Fibroblast of skin of right quadriceps (primary cell): ENCODE measurements at places on chromosomes 16 and 17.

GRCh38 chr17:50283246-50283645 is 9.0 kb downstream of the TMEM92 start:
- no peak for DNase-seq

- DNase-seq: no peak
Observed at GRCh38 chr17:53264730-53265129, 558.0 kb upstream of the KIF2B start.

DNA sequence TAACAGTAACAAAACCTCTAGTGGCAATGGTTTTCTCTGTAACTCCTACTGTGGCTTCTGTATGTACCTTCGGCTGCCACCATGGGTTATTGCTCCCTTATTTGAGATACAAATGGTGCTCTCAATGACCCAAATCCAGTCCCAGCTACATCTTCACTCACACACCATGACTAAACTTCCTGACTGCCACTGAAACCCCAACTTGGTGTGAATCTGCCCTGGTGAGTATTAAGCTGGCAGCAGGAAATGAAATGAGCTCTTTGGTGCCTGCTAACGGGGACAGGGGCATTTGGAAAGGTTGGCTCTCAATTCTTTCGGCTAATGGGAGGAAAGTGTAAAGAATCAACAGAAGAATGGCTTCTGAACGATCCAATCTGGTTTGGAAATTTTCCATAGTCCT is 7.5 kb upstream of the SLC35B1 start:
- DNase-seq: no peak

DNA sequence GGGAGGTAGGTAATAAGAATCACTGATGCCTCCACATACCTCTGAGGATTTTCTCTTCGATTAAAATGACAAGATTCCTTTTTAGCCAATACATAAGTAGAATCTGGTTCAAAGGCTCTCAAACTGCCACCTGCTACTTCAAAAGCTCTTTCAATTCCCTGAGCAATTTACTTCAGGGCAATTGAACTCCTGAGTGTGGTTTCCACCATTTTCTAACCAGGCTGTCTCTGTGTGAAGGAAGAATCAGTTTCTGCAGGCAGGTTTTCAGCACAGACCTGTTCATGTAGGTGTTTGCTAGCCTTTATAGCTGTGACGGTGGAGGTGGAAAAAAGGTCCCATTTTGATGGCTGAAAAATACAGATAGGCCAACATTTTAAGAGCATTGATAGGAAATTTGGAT is 18.2 kb upstream of the HS3ST3B1 start:
- DNase-seq: no peak

DNA sequence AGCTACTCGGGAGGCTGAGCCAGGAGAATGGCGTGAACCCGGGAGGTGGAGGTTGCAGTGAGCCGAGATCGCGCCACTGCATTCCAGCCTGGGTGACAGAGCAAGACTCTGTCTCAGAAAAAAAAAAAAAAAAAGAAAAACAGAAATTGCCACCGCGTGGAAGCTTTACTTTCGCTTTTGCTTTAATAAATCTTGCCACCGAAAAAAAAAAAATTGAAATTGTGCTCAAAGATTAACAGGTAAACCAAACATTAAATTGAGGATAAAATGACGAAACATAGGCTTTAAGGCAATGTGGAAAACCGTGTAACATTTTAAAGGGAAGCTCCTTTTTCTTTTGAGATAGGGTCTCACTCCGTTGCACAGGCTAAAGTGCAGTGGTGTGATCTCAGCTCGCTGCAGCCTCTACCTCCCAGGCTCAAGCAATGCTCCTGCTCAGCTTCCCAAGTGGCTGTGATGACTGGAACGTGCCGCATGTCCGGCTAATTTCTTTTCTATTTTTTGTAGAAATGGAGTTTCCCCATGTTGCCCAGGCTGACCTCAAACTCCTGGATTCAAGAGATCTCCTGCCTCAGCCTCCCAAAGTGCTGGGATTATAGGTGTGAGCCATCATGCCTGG is 40.1 kb downstream of the ZNF276 start:
- DNase-seq: no peak

DNA sequence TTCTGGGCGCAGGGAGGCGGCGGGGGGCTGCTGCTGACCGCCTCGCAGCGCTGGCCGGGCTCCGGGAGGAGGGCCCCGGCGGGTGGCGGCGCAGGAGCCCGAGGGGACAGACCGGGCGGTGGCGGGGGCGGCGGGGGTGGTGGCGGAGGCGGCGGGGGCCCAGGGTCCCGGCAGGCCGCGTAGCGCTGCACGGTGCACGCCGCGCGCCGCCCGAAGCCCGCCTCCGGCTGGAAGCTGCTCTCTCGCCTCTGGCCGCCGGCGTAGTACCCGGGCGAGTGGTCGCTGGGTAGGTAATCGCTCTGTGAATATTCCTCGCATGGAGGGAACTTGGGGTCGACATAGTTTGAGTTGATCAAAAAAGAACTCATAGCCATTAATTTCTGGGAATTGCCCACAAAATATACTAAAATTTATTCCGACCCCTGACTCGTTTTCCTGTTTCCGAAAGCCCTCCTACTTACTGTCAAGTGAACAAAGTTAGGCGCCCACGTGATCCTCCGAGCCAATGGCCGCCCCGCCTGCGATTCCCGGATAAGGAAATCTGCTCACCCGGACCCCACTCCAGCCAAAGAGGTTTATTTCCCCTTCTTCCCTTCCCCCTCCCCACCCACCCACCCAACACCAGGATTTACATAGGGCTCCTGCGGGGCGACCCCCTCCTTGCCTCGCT is at the start of gene HOXB4:
Gene HOXB4, minus strand, starts transcription at position 405 of the 670 bp plus-strand sequence. Its CDS starts 31 bp downstream, at position 374.
- DNase-seq: peak; percentile 73

GRCh38 chr16:22300427-22301071 is 3.3 kb downstream of the POLR3E start:
- DNase-seq: peak; percentile 39

DNA sequence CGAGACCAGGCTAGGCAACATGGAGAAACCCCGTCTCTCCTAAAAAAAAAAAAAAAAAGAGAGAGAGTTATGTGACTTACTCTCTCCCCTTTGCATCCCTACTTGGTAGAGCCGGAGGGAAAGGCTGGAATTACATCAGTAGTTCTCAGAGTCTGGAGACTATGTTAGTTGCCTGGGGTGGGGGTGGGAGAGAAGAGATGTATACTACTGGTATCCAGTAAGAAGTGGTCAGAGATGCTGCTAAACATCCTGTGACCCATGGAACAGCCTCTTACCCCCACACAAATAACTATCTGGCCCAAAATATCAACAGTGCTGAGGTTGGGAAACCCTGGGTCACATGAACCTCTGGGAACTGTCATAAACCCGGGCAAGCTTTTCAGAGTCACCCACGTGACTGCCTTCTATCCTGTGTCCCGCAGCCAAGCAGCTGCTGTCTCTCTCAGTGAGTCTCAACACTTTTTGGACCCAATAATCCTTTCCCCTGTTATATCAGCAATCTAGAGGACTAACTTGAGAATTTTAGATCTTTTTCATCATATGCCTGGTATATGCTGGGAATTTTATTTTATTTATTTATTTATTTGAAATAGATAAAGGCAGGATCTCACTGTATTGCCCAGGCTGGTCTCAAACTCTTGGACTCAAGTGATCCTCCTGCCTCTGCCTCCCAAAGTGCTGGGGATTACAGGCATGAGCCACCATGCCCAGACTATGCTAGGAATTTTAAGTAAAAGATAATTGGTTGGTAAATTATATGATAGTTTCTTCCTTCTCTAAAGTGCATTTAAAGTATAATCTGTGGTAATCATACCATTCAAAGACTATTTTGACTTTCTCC is 8.7 kb downstream of the EIF1 start:
- DNase-seq: no peak

DNA sequence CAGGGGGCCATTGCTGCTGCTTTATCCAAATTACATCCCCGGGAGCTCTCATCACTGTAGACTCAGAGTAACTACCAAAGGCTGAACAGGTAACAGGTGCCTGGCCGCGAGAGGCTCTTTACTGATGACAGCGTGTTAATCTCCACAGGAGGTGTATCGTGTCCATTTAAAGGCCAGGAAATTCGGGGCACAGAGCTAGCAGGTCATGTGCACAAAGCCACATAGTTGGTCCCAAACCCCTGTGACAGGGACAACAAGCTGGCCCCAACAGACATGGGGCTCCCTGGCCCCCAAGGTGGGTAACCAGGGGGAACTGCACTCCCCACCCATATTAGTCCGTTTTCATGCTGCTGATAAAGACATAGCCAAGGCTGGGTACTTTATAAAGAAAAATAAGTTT is 55.3 kb upstream of the RBFOX3 start:
- no peak for DNase-seq

GRCh38 chr16:65757064-65757463 is 609.4 kb upstream of the CDH5 start:
- DNase-seq: no peak

DNA sequence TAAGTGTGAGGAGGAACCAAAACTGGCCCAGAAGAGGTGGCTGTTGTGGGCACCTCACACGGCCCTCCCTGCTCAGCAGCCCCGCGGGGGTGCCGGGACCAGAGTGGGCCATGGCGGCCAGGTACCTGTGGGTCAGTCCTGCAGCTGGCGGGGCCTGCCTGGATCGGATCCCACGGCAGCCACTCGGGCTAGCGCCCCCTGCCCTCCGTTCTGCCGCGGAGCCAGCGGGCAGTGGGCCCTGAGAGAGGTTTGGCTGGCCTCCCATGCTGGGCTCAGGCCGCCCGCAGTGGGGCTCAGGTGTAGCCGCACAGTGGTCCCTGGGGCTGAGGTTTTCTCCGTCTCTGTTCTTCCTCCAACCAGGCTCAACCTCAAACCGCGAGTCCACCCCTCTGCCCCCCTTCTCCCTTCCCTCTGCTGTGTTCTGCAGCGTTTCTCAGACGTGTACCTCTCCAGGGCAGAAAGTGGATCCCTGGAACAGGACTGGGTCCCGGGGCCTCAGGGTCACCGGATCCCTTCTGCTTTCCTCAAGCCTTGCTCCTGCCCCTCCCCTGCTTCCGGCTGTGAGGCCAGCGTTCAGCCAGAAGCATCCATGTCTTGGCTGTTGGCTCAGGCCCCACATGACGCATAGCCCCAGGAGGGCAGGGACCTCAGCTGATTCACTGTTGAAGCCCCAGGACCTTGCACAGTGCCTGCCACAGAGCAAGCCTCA is 28.6 kb upstream of the ITGA3 start:
- peak; percentile 93 for DNase-seq

- no peak for DNase-seq
Observed at GRCh38 chr16:57858635-57859034, 56.3 kb upstream of the KIFC3 start.

DNA sequence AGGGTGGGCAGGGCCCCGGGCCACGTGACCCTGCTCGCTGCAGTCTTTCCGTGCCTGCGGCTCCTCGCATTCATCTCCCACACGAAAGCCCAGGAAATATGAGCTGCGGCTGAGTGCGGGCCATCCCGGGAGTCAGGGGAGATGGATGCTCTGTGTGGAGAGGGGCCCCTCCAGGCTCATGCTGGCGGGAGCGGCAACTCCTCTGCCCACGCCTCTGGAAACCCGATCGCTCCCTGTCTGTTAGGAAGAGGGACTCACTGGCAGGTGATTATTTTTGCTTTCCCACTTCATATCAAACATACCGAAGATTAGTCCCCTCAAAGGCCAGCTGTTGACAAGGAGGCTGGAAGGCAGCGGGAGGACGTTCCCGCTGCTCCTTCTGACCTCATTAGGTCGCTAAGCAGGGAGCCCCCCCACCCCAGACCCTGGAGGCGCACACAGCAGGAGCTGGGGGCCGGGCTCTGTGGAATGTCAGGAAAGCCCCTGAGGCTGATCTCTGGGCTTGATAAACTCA is 228.5 kb downstream of the FOXL1 start:
- no peak for DNase-seq

- no peak for DNase-seq
Observed at GRCh38 chr16:5505091-5505887, 407.7 kb upstream of the EEF2KMT start.

GRCh38 chr16:48434653-48435317 is 49.6 kb upstream of the SIAH1 start:
- DNase-seq: no peak

DNA sequence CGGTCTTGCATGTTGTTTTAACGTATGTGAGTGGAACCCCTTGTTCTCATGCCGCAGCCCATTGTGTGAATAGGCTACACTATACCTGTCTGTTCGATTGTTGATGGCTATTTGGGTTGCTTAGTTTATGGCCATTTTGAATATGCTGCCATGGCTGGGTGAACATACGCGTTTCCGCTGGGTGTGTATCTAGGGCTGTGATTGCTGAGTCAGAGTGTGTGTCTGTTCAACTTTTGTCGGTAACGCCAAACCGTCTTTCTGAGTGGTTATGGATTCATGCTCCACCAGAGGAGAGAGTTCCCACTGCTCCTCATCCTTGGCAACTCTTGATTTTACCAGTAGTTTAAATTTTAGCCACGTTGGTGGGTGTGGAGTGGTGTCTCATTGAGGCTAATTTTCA is 77.0 kb downstream of the METRNL start:
- no peak for DNase-seq

DNA sequence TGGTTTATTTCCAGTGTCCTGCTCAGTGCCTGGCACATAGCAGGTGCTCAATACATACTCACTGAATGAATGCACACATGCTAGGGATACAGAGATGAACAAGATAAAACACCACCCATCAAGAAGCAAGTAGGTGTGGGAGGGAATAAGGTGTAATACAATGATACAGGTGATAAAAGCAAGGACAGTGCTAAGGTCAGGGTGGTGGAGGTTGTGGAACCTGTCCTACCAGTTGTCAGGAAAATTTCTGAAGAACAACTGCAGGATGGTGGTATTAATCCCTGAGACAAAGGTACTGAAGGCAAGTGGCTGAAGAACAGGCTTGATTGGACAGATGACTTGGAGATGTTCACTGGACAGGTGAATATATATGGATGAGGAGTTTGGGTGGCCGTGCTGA is 1.8 kb downstream of the KNOP1 start:
- DNase-seq: no peak

DNA sequence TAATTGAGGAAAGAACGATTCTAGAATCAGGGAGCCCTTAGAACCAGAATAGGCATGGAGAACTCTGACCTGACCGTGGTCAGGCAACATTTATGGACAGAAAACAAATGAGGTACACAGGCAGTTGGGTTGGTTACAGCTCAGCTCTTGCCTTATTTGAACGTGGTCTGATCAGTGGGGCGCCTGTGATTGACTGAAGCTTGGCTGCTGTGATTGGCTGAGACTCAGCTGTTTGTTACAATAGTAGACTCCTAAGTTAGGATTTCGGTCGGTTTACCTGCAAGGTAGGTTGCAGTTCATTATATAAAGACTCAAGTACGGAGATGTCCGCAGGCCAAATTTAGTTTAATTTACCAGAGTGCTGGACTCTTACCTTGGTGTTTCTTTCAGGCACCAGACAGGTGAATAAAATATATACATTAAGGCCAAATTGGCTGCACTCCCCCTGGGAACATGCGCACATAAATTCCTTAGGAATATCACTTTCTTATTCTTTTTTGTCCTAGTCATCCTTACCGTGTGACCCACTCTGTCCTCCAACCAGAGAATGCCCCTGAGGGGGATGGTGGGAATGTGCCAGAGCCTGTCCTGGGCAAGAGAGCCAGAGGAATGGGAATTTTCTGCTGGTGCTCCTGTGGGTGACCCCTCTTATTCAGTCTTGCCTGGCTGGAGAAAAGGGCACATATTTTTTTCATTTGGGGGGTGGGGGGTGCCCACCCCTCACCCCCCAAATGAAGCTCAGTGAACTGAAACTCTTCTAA is 7.5 kb upstream of the CSNK2A2 start:
- no peak for DNase-seq
